ENCODE measurements at places on chromosomes 5 and 9. TPM values are rescaled to one million over a fixed set of nuclear protein-coding genes. Genes with fewer than 3 reads are reported as not detected.

Gene MAMDC2
- 5.6 TPM for polyA plus RNA-seq

Gene CDC20B
- polyA plus RNA-seq = 13.8 TPM

Gene IL13
- polyA plus RNA-seq = 0.13 TPM

Gene MEIKIN
- not detected for polyA plus RNA-seq

Gene PPP3R2
- polyA plus RNA-seq = not detected

Data from right lung (tissue), 10 donors.